RWPE1 (cell line): ENCODE measurements at places on chromosomes 7 and 10.

GRCh38 chr7:91240376-91240941, 23.8 kb upstream of the FZD1 start:
- DNase-seq, result no peak

- DNase-seq, result no peak
These were observed 98.7 kb downstream of the SVOPL start for GRCh38 chr7:138602451-138602850.

DNA sequence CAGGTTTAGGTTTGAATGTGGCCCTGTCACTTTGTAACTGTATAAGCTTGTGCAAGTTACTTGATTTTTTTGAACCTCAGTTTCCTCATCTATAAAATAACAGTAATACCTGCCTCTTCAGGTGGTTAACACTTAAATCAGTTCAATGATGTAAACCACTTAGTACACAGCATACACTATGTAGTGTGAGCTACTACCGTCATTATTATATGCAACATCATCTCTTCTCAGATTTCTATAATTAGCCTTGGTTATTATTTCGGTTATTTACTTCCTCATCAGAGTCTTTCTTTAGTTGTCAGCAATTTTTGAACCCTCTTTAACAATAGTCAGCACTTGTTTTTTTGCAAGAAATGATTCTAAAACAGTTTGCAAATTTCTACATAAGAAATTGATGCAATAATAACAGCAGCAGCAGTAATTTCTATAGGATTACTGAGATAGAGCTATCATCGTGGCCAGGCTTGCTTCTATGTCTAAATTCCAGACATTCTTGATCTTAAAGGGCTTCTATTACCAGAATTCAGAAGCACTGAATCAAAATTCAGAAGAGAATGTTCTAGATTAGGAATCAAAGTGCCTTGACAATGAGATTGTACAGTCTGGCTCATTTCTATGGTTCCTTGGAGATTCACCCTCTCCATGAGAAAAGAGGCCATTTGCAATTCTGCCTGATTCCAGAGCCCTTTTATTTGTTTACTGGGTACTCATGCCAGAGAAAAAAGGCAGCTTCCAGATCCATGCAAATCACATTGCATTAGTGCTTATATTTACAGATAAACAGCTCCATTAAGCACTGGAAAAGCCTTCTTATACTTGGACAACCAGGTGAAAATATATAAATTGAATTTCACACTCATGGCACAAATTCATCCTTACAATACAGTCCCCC, 25.0 kb upstream of the WDR11 start:
- DNase-seq, result no peak

GRCh38 chr7:105157278-105157677, 143.3 kb downstream of the KMT2E start:
- no peak for DNase-seq

DNA sequence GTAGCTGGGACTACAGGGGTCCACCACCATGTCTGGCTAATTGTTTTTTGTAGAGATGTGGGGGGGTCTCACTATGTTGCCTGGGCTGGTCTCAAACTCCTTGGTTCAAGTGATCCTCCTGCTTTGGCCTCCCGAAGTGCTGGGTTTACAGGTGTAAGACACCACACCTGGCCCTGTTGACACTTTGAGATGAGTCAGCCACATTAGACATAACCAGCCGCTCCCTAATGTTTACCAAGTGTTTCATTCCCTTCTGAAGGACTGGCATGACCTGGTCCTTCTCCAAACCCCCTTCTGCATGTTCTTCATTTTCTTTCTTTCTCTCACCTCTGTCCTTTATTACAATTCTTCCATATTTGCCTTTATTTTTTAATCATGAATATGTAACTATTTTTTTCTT, 67.8 kb downstream of the TAF3 start:
- no peak for DNase-seq

GRCh38 chr7:130515315-130516040, 23.6 kb downstream of the MEST start:
- no peak for DNase-seq

DNA sequence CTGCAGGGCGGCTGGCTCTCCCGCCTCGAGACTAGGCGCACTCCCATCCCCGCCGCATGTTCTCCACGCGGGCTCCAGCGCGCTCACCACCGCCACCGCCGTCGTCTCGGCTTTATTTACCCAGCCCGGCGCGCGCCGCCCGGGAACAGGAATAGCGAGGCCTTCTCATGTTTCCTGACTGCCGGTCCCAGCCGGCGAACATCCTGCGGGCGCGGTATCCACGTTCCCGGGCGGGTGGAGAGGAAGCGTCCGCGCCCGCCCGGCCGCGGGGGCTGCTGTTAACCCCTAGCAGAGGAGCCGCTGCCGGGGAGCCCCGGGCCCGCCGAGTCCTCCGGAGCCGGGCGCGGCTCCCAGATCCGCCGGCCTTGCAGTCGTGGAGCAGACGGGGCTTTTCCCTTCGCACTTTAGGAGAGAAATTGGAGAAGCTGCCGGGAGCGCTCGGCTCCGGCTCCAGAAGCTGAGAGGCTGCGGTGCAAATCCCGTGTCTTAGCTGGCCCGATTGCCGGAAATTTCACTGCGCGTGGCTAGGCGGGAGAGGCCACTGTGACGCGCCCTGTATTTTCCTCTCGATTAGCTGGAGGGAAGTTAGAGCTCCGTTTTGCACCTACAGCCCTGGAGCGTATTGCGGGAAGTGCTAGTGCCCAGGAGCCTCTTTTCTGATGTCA, at the start of gene MKX:
Gene MKX (minus strand): TSS at position 88 of the 665 bp plus-strand sequence. CDS start 2,404 bp downstream, outside the sequence.
- no peak for DNase-seq

DNA sequence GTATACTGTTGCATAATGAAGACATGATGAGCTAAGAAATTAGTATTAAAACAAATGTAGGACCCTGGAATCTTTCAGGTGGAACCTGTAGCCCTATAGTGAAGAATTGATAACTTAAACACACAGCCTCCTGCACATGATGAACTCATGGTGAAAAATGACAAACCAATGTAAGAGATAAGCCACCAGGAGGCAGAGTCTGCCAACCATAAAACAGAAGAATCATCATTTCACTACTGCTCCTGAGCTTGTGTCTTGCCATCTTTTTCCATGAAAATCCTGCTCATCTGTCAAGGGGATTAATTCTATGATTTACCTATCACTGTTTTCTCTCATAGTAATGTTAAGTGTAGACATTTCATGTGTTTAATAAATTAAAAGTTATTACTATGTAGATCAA, 363.9 kb downstream of the MALRD1 start:
- no peak for DNase-seq

GRCh38 chr10:72956001-72956400, 1.4 kb upstream of the PLA2G12B start:
- DNase-seq, result no peak

- DNase-seq, result no peak
These were observed 17.8 kb downstream of the CDHR3 start for GRCh38 chr7:105980645-105981396.

DNA sequence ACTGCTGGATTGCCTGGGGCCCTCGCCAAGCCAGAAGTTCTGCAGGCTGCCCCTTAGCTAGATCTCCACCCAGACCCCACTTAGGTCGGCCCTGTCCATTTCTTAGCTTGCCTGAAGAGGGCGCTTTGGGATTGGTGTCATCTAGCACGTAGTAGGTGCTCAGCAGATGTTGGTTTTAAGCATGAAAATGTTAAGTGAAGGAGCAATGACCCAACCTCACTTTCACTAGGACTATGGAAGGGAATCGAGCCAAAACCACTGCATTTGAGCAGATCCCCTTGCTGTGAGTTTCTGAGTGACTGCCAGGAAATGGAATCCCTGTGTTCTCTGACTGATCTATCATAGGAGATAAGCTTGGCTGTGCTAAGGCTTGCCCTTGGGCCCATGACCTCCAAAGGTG, 131.7 kb upstream of the EEPD1 start:
- no peak for DNase-seq

DNA sequence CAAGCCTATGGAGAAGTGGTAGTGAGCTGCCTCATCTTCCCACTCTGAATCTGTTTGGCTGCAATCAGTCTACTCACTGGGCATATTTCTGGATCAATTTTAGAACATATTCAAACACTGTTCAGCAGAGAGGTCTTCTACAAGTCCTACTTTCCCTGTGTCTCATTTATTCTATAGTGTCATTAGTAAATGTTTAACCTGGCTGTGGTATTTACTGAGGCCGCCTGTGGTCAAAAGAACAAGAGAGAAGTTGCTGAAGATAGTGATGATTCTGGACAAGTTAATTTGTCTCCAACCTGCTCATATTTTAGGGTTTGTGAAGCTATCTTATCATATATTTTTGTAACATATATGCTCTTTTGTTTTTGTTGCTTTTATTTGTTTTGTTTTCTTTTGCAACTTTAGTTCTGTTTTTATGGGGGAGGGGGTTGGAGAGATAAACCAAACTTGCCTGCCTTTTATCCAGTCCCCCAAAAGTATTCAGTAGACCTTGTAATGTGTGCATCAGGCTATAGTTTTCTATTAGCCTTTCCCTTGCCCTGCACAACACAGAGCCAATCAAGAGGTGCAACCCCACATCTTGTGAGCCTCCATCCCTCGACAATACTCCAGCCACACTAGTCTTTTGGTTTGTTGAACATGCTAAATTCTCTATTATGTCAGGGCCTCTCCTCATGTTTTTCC, 362.8 kb upstream of the MBL2 start:
- no peak for DNase-seq

DNA sequence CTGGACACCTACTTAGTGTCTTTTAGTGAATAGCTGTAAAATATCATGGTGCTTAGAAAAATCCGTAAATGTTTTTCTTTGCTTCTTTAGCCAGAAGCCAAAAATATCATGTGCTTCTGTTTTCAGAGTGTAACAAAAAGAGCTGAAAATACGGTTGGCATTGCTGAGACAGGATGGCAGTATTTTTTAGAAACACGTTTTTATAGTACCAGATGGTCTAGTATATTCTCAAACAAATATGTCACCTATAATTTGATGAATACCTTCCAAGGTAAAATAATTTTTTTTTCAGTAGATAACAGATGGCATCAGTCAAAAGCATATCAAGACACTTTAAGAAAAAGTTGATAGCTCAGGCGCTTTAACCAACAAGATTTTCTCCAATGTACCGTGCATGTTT, 326.6 kb downstream of the PHF14 start:
- DNase-seq, result no peak

- peak; percentile 82 for DNase-seq
These were observed at the start of gene TSPAN33 for GRCh38 chr7:129144095-129144833. Gene TSPAN33, plus strand, starts transcription at chr7:129144707. Its CDS starts 274 bp downstream, at chr7:129144981.

GRCh38 chr7:115113131-115113530, 191.2 kb downstream of the MDFIC start:
- no peak for DNase-seq

DNA sequence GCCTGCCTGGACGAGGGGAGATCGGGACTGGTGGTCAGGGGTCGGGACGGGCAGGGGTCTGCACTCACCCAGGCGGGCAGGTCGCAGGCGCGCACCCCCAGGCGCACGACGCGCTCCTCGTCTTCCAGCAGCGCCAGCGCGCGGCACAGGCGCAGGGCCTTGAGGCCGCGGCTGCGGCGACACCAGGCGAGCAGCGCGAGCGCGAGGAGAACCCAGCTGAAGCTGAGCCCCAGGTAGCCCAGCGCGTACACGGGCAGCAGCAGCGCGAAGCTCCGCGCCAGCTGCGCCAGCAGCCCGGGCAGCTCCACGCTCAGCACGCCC, 328 bp downstream of the ESYT2 start:
- DNase-seq, result peak; percentile 55

- DNase-seq, result no peak
These were observed 884.9 kb upstream of the ZNF722 start for GRCh38 chr7:63113713-63114285.

GRCh38 chr10:13857451-13857850, 270.7 kb downstream of the PRPF18 start:
- no peak for DNase-seq

DNA sequence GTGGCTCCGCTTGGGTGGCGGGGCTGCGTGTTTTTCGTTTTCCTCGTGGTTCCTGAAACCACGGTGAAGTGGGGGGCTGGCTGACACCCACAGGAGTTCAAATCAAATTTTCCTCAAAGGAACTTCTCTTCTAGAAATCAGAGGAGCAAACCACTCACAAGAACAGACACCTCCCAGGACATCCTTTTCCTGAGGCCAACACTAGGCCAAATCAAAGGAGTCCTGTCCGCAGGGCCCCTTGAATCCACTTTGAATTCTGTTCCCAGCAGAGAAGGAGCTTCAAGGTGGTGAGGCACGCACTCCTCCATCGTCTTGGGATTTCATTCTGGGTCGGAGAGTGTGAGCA, 29.9 kb upstream of the ZNF273 start:
- DNase-seq, result no peak

DNA sequence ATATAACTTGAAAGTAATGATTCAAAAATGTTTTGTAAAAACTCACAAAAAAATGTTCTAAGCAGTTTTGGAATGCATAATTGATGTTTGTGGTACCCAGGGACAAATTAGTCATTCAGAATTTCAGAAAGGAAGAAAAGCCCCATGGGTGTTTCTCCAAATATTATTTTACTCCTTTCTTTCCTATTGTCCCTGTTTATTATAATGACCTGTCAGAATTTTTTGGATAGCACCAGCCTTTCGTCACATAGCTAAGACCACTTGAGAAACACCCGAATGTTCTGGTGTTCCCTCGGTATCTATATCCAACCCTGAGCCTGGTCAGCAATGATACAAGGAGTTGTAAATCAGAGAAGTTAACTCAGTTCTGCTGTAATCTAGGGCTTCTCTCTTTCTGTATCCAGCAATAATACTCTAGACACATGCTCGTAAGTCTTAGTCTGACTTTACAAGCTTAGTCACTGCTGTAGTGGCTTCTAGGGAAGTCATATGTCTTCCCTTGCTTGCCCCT, 64.8 kb upstream of the MEOX2 start:
- no peak for DNase-seq

DNA sequence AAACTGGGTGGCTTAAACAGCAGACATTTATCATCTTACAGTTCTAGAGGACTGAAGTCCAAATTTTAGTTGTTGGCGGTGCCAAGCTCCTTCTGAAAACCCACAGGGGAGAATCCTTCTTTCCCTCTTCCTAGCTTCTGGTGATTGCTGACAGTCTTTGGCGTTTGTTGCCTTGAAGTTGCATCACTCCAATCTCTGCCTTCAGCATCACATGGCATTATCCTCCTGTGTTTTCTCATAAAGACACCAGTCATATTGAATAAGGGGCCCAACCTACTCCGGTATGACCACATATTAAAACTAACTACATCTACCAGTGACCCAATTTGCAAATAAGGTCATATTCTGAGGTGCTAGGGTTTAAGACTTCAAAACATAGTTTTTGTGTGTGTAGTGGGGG, 472.1 kb upstream of the IGFBP3 start:
- no peak for DNase-seq

DNA sequence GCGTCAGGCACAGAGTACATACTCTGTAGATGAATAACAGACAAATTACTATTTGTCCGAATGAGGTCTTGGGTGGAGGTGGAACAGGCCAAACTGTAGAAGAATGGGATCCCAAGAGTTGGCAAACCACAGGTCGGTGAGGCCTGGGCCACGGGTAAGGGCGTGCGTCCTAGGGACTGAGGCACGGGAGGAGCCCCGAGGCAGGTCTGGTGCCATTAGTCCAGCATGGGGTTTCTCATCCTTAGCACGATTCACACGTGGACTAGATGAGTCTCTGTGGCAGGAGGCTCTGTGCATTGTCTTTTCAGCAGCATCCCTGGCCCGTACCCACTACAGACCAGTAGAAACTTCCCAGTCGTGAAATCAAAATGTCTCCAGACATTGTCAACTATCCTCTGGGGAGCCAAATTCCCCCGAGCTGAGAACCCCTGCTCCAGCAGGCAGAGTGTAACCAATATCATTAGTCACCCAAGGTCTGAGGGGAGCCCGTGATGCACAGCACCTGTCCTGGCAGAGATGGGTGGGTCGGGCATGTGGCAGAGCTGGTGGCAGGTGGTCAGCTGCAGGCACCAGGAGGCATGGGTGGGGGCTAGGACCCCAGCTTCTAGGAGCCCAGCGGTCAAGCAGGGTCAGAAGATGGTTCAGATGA, 61.3 kb downstream of the COL13A1 start:
- no peak for DNase-seq
